Pulmonary artery endothelial cell (primary cell): ENCODE measurements at places on chromosomes 5 and 9.

DNA sequence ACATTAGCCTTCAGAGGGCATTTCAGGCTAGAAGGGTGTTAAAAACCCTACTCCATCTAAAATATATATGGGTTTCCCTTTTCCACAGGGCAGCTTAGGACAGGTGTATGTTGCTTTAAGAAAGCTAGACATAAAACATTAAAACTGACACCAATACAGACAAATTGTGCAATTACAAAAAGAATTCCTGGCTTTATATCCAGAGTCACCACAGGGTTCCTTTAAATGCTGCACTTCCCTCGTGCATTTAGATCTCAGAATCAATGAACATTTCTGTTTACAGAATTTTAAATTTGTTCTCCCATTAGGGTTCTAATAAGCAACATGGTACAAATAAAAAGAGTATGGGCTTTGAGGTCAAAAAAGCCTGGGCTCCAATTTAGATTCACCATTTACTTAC lies 170.2 kb downstream of the MAPKAP1 start:
- DNase-seq: no peak

DNA sequence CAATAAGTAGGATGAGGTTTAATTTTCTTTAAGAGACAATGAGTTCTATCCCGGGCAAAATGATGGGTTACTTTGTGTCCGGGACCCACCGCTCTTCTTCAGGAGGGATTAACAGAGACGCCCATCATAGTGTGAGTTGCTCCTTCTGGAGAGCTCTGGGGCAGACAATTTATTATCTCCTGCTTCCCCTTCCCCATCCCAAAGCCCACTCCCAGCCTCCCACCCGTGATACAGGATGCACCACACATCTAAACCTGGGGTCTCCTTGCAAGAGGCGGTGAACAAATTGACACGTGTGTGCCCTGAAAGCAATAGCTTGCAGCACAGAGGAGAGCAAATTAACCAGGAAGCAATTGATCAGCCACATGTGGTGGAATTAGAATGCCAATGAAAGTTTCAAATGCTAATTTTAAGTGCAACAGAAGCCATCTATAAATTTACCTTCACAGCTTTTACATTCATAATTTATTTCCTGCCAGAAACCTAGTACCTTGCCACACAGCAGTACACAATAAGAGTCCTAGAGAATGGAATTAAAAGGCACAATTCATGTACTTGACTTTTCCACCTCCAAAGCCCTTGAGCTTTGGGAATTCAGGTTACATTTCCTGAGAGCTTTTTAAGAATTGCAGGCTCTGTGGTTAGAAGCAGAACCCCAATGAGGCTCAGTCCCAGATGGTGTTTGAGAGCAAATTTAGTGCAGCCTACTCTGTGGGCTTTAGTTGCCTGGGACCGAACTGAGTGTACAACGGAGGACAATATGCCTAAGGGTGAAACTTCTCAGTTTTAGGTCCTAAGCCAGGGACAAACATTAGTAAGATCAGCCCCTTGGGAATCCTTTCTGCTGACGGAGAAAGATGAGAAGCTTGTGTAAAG lies 399.6 kb downstream of the MED10 start:
- no peak for DNase-seq

- DNase-seq: no peak
Observed at GRCh38 chr9:621201-621855, 220.2 kb upstream of the DMRT1 start.

DNA sequence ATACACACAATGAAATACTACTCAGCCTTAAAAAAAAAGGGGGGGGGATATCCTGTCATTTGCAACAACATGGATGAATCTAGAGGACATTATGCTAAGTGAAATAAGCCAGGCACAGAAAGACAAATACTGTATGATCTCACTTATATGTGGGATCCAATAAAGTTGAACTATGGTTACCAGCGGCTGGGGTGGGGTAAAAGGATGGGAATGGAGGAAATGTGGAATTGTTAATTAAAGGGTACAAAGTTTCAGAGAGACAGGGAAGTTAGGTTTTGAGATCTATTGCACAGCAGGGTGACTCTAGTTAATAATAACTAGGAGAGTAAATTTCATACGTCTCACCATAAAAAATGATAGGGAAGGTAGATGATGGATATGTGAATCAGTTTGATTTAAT lies 76.2 kb upstream of the ZNF608 start:
- no peak for DNase-seq

DNA sequence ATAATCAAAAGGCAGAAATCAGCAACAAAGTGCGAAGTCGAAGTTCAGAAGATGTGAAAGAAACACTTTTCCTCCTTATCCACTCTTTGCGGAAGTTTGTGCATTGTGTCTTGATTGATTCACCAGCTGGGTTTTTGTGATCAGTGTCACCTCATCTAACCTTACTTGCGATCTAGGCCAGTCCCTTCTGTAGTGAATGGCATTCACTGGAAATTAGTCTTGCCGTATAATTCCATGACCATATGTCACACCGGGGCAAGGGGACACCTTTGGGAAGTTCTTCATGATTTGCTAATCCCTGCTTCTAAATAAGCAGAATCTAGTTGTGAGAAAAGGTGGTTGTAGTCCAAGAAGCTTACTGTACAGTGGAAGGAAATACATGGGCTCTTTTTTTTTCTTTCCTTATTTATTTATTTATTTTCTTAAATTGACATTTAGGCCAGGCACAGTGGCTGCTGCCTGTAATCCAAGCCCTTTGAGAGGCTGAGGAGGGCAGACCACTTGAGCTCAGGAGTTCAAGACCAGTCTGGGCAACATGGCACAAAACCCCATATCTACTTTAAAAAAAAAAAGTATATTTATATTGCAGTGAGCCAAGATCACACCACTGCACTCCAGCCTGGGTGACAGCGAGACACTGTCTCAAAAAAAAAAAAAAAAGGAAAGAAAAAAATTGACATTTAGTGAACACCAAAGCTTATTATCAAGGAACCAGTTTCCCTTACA lies 7.8 kb downstream of the RAI14 start:
- DNase-seq: no peak

GRCh38 chr9:104073098-104073769 lies 20.9 kb upstream of the SMC2 start:
- no peak for DNase-seq

DNA sequence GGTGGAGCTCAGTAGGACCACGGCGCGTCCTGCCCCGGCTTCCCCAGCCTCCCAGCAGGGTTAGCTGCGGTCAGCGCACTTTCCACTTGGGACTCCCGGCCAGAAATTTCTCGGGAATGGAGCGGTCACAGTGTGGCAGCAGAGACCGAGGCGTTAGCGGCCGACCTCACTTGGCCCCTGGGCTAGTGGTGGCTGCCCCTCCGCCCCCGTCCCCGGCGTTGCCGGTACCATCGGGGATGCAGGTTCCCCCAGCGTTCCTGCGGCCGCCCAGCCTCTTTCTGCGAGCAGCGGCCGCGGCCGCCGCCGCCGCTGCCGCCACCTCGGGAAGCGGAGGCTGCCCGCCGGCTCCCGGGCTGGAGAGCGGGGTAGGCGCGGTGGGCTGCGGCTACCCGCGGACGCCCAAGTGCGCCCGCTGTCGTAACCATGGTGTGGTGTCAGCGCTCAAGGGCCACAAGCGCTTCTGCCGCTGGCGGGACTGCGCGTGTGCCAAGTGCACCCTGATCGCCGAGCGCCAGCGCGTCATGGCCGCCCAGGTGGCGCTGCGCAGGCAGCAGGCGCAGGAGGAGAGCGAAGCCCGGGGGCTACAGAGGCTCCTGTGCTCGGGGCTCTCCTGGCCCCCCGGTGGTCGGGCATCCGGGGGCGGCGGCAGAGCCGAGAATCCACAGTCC lies 460 bp downstream of the DMRTA1 start:
- DNase-seq: no peak

GRCh38 chr5:116280149-116280803 lies 195.5 kb downstream of the COMMD10 start:
- no peak for DNase-seq

- no peak for DNase-seq
Observed at GRCh38 chr9:109950710-109951443, 170.9 kb downstream of the PALM2AKAP2 start.
